AG04450 (cell line): ENCODE measurements at places on chromosomes 3 and 15. TPM values are rescaled to one million over a fixed set of nuclear protein-coding genes. Genes with fewer than 3 reads are reported as not detected.

DNA sequence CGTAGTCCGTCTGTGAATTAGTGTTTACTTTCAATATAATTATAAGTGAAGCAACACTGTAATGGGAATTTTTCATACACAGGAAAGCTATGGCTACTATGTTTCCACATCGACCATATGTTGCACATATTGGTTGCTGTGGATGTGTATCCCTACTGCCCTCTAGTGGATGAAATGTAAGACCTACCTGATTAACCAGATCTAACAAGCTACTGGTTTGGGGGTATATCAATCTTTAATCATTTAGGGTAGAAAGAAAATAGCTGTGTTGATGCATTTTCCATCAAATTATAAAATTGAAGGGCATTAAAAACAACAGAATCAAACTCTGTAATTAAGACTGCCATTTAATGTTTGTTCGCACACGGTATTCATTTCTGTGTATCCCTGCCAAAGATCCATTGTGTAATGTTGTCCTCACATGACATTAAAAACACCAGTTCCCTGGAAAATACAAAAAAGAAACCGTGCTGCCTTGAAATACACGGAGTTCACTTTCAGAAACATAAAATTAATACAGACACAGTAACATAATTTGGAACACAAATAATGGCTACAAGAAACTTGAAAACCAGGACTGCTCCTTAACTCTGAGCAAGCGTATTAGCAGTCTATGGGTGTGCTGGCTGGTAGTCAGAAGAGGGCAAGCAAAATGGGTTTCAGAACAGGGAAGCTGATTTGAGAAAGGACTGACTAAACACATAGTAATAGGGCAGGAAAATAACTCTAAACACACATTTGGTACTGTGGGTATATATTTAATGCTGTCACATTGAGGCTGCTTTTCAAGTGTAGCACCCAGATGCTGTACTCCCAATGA is 125.1 kb downstream of the TIGIT start:
- DNase-seq = peak; percentile 87

DNA sequence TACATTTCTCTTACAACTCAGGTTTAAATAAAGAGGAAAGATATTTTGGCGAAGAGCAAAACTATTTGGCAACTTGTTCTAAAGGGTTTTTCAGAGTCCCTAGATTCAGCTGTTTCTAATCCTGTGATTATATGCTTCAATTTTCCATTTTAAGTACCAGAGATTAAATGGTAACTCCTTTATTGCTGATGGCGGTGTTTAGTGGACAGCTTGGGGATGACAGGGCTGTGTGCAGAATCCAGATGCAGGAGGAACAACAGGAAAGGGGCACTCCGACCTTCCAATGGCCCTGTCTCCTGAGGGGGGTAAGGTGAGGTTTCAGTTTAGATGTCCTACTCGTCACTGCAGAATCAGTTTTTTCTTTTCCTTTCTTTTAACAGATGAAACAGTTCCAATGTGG is 405.0 kb downstream of the PDCD6IP start:
- no peak for DNase-seq

- no peak for DNase-seq
Measured at GRCh38 chr3:46419816-46420215, 12.8 kb downstream of the CCRL2 start.

DNA sequence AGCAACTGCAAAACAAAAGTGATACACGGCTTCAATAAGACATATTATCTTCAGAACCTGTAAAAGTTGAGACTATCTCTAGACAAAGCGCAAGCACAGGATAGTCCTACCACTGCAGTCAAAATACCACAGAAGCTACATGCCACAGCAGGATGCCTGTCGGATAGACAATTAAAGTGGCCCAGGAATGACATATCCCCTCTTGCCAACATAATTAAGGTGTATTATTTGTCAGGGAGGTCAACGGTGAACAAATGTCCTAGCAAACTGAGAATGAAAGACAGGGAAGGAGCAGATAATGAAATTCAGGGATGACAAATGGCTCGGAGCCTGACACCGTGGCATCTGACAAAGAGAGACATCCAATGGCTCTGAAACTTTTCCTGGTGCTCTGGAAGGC is 185.7 kb downstream of the MECOM start:
- DNase-seq = no peak

- DNase-seq = no peak
Measured at GRCh38 chr15:70281811-70282307, 184.1 kb upstream of the TLE3 start.

GRCh38 chr3:134464689-134465365 is 21.0 kb downstream of the ANAPC13 start:
- DNase-seq = no peak

- no peak for DNase-seq
Measured at GRCh38 chr3:13881536-13882410, 1.9 kb upstream of the WNT7A start.

- DNase-seq = peak; percentile 34
Measured at GRCh38 chr15:88623061-88623460, 1.9 kb downstream of the AEN start.

- no peak for DNase-seq
Measured at GRCh38 chr15:77057685-77058084, 13.2 kb downstream of the TSPAN3 start.

DNA sequence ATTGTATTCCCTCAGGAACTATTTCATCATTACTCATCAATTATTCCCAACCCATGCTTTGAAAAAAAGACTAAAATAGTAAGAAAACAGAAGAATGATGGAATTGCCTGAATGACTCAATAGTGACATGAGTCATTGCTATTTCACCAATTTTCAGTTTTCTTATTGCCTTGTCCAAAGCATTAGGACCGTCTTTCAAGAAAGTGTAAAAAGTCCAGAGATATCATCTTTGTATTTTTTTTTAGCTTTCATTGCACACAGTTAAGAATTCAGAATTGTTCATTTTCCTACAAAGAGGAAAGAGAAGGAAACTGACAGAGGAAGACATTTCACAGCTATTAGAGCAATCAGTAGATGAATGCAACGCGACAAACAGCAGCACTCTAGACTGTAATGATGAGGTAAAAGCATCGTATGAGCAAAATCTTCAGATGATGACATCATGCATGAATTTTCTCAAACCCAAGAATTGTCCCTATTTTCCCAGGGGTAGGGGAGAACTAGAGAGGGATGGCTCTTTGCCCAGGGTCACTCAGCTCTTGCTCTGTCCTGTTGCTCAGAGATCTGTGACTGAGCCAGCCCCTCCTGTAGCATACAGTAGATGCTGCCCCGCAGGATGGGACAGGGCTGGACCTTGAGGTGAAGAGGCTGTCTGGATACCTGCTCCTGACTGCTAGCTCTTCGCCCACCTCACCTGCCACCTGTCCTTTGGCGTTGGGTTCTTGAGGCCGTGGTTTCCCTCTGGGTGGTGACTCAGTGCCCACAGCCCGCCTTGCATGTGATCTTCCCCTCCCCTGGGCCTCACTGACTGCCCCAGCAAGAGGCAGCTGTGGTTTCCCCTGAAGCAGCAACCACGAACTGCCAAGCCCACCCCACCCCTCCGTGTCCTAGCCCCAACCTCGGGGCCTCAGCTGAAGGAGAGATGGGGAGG is 84.8 kb downstream of the PPCDC start:
- no peak for DNase-seq

Gene FANCD2
- 3.6 and 5.4 TPM in 2 replicates for polyA plus RNA-seq

Gene SI
- polyA plus RNA-seq = not detected in 2 replicates

Gene CTXN2
- polyA plus RNA-seq = not detected in 2 replicates

Gene CXCR6
- not detected in 2 replicates for polyA plus RNA-seq

Gene TYRO3
- polyA plus RNA-seq = 21.0 and 21.7 TPM in 2 replicates

Gene C3orf22
- not detected in 2 replicates for polyA plus RNA-seq

Gene TTLL13
- polyA plus RNA-seq = 0.04 and 0.07 TPM in 2 replicates
